ENCODE measurements at places on chromosomes 7 and 10. TPM values are rescaled to one million over a fixed set of nuclear protein-coding genes. Genes with fewer than 3 reads are reported as not detected.

- H3K4me3 ChIP-seq, result no peak overlapping the region
- H3K27me3 ChIP-seq, result no peaks in the 10 kb centered on the region
- H3K27ac ChIP-seq, result peak overlapping the region; percentile 66
- no peak for DNase-seq
Measured at GRCh38 chr7:75054744-75055143, 18.9 kb downstream of the RCC1L start.

Gene SLC26A5
- polyA plus RNA-seq, result not detected

- H3K27me3 ChIP-seq, result no peaks in the 10 kb centered on the region
- no peaks in the 10 kb centered on the region for H3K36me3 ChIP-seq
- H3K4me3 ChIP-seq, result no peak overlapping the region
- H3K4me1 ChIP-seq, result no peaks in the 10 kb centered on the region
- no peak for DNase-seq
- H3K27ac ChIP-seq, result no peak overlapping the region
Measured at GRCh38 chr10:19245889-19246752, 197.5 kb downstream of the MALRD1 start.

DNA sequence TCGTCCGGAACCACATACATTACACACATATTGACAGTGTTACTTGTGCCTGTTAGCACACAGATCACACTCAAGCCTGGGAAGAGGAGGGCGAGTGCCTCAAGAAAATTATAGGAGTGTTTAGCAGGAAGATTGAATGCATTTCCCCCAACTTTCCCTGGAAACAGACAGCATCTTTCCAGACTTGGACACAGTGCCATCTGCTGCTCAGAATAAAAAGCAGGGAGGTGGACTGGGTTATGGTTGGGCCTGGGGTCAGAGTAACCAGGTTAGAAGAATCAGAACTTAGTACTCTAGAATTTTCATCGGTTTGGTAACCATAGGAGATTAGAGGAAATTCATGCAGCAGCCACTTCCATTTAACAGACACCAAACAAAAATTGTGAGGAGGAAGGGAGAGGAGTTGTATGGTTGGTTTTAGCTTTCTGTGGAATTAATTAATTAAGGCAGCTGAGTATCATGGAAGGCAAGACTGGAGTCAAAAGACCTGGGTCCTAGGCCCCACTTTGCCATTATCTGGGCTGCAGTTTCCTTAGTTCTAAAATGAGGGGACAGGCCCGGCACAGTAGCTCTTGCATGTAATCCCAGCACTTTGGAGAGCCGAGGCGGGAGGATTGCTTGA, 43.4 kb upstream of the OPTN start:
- no peaks in the 10 kb centered on the region for H3K36me3 ChIP-seq
- H3K4me1 ChIP-seq, result no peaks in the 10 kb centered on the region
- peaks cover 19% of the 10 kb centered on the region for H3K27me3 ChIP-seq
- no peak overlapping the region for H3K27ac ChIP-seq

GRCh38 chr10:131575877-131576276, 264.4 kb upstream of the TCERG1L start:
- no peak overlapping the region for H3K27ac ChIP-seq
- no peaks in the 10 kb centered on the region for H3K27me3 ChIP-seq
- no peak for DNase-seq
- no peaks in the 10 kb centered on the region for H3K36me3 ChIP-seq

DNA sequence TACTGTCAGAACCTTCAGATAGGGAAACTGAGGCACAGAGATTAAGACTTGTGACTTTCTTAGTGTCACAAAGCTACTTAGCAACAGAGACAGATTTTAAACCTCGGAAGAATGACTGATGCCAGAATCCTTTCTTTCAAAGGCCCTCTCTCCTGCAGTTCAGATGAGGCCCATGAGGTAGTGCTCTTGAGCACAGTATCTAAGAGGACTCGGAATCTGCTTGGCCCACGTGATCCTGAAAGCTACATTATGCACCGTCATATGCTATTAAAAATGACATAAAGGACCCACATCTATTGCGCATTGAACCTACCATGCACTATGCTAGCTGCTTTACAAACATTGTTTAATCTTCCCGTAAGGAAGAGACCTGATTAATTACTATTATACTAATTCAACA, 355.9 kb downstream of the SFMBT2 start:
- H3K27ac ChIP-seq, result no peak overlapping the region
- DNase-seq, result no peak
- H3K4me1 ChIP-seq, result no peaks in the 10 kb centered on the region
- H3K4me3 ChIP-seq, result no peak overlapping the region

- H3K4me3 ChIP-seq, result peak overlapping the region; percentile 69
- peaks cover 3% of the 10 kb centered on the region for H3K36me3 ChIP-seq
- H3K27me3 ChIP-seq, result no peaks in the 10 kb centered on the region
- peaks cover 9% of the 10 kb centered on the region for H3K4me1 ChIP-seq
- no peak overlapping the region for H3K27ac ChIP-seq
- no peak for DNase-seq
Measured at GRCh38 chr7:92656121-92656520, 65.9 kb upstream of the FAM133B start.

DNA sequence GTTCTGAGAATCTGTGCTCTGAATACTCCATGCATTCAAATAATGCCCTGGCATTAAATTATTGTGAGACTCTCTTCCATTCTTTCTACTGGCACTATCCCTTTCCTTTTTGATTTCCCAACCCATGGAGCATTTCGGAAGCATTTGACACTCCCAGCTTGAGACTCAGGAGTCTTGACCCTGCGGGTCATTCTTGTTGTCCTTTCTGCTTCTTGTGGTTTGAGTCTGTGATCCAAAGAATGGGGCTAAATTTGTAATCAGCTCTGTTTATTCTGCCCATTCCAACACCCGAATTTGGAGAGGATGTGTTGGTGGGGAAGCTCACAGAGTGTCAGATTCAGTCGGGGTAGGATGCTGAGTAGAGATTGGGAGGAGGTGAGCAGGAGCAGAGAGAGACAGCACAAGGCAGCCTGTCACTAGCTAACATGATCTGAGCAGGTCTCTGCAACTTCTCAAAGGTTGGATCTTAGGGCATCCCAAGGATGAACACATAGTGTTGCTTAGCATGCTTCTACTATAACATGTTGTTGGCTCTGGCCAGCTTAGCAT, 80.4 kb upstream of the BMPER start:
- H3K4me1 ChIP-seq, result no peaks in the 10 kb centered on the region
- peaks cover 6% of the 10 kb centered on the region for H3K36me3 ChIP-seq
- H3K27me3 ChIP-seq, result peaks cover 9% of the 10 kb centered on the region
- no peak overlapping the region for H3K4me3 ChIP-seq
- DNase-seq, result no peak
- no peak overlapping the region for H3K27ac ChIP-seq

Gene LIPF
- polyA plus RNA-seq, result not detected

Gene ZNF503
- polyA plus RNA-seq, result not detected

Gene WEE2
- polyA plus RNA-seq, result not detected

DNA sequence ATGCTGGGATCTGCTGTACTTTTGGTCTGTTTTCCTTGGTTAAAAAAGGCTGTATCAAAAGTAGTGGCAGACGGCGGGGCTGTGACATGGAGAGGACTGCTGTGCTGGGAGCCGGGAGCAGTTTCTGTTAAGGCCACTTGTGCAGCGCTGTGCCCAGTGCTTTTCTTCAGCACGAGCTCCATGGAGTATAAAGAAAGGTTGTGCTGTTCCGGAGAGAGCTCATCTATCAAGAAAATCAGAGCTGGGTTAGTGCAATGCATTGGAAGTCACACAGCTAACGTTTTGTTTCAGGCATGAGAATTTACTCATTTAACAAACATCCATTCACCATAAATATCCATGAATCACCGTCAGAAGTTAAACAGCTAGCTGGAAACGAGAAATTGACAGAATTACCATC, 62.0 kb downstream of the KIAA1549 start:
- no peaks in the 10 kb centered on the region for H3K27me3 ChIP-seq
- no peaks in the 10 kb centered on the region for H3K36me3 ChIP-seq
- H3K4me1 ChIP-seq, result no peaks in the 10 kb centered on the region
- DNase-seq, result no peak

DNA sequence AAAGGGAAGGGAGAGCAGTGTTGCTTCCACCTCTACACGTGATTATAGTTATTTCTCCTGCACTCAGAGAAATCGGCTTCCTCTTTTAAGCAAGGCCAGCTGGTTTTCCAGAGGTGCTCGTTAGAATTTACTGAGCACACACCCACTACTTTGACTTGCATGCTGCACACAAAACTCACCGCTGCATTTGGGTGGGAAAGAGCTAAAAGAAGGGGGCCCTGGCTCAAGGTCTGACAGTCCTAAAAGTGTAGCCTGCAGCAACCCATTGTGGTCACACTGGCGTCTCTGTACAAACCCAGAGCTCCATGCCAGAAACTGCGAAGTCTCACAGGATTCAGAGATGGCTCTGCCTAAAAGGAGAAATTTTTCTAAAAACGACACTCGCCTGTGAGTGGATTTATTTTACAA, 133.7 kb downstream of the SLC25A13 start:
- no peak for DNase-seq
- no peak overlapping the region for H3K4me3 ChIP-seq
- H3K4me1 ChIP-seq, result no peaks in the 10 kb centered on the region
- H3K27ac ChIP-seq, result no peak overlapping the region
- peaks cover 33% of the 10 kb centered on the region for H3K36me3 ChIP-seq
- no peaks in the 10 kb centered on the region for H3K27me3 ChIP-seq

DNA sequence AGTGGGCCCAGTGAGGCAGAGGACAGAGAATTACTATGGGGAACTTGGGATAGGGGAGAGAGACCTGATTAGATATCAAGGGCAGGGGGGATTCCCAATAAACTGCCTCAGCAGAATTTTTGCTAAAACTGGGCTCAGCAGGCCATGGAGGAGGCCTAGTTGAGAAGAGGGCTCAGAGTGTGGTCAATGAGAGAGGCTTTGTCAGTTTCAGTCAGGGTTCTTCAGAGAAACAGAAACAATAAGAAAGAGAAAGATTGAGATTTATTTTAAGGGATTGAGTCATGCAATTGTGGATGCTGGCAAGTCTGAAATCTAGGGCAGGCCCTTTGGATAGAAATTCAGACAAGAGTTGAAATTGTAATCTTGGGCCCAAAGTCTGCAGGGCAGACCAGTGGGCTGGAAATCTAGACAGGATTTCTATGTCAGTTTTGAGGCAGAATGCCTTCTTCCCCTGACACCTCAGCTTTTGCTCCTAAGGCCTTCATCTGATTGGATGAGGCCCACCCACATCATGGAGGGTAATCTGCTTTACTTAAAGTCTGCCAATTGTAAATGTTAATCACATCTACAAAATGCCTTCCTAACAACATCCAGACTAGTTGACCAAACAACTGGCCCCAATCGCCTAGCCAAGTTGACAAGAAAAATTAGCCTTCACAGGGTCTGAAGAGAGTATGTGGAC, 33.5 kb upstream of the CCSER2 start:
- no peak overlapping the region for H3K27ac ChIP-seq
- DNase-seq, result no peak
- H3K36me3 ChIP-seq, result no peaks in the 10 kb centered on the region
- no peak overlapping the region for H3K4me3 ChIP-seq
- peaks cover 29% of the 10 kb centered on the region for H3K27me3 ChIP-seq
- no peaks in the 10 kb centered on the region for H3K4me1 ChIP-seq

GRCh38 chr10:1677307-1677939, 59.9 kb downstream of the ADARB2 start:
- no peak for DNase-seq
- peaks cover 17% of the 10 kb centered on the region for H3K4me1 ChIP-seq
- no peak overlapping the region for H3K27ac ChIP-seq

DNA sequence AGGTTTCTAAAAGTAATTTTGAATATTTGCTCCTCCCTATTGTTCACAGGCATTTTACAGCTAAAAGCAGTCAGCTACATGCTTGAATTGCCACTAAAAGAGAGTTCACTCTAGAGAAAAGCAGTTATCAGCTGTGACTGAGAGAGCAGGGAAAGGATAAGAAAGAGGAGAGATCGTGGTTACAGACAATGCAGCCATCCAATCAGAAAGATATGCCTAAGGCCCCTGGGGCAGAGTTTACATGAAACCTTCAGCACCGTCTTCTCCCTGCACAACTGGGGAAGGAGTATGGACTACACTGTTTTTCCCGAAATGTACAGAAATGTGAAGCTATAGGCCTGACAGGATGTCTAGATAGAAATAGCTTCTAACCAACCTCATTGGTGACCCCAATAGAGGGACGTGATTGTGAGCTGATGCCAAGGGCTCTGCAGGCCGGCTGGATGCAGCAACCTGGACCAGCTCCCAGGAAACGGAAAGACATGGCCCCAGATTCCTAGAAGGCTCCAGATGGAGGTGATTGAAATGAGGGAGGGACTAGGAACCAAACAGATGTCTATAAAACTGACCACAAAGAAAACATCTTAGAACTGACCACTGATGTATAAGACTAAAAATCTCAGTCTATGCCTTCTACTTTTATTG, 3.2 kb upstream of the VSTM4 start:
- H3K4me1 ChIP-seq, result no peaks in the 10 kb centered on the region
- H3K27ac ChIP-seq, result no peak overlapping the region
- peaks cover 42% of the 10 kb centered on the region for H3K27me3 ChIP-seq
- no peaks in the 10 kb centered on the region for H3K36me3 ChIP-seq
- H3K4me3 ChIP-seq, result no peak overlapping the region
- DNase-seq, result no peak

Measured in naive B cell (primary cell).